Panc1 (cell line): ENCODE measurements at places on chromosomes 7 and 10.

DNA sequence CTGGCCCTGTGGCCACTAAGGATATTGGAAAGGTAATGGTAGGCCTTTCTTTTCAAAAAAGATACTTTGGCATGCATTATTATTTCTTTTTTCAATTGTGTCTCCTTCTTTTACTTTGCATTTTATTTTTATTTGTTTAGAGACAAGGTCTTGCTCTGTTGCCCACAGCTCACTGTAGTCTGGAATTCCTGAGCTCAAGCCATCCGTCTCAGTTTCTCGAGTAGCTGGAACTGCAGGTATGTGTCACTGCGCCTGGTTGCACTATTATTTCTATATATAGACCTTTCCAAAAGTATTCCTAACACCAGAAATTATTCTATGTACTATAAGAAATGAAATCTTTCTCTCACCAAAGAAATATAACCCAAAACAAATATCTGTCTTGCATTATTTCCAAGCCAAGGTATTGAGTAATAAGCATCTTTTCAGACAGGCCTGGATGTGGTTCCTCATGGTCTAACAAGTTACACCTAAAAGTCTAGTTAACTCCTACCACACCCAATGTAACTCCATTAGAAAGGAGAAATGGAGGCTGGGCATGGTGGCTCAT lies 500.8 kb upstream of the ANKRD30A start:
- no peak for DNase-seq

DNA sequence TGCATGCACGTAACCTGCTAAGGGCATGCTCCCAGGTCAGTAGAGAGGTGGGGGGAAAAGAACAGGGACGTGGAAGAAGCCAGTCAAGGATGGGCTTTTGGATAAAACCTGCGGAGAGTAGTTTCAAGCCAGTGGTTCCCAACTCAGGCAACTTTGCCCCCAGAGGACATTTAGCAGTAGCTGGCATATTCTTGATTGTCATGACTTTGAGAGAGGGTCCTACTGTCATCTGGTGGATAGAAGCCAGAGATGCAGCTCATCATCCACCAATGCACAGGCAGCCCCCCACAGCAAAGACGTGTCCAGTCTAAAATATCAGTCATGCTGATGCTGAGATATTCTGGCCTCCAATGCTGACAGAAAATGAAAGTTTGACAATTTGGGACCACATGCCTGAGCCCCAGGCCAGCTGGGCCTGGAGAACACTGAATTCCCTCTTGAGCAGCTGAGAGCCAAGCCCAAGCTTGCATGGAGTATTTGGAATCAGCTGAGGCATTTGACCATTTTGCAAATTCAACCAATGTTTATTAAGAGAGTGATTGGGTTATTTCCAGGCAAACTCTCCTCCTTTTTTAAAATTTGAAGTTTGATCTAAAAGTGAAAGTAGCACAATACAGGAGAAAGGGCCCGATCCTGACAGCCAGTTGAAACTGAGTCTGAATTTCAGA lies 110.0 kb upstream of the C7orf33 start:
- no peak for DNase-seq

GRCh38 chr7:43585562-43585961 lies 2.7 kb downstream of the STK17A start:
- DNase-seq: no peak

DNA sequence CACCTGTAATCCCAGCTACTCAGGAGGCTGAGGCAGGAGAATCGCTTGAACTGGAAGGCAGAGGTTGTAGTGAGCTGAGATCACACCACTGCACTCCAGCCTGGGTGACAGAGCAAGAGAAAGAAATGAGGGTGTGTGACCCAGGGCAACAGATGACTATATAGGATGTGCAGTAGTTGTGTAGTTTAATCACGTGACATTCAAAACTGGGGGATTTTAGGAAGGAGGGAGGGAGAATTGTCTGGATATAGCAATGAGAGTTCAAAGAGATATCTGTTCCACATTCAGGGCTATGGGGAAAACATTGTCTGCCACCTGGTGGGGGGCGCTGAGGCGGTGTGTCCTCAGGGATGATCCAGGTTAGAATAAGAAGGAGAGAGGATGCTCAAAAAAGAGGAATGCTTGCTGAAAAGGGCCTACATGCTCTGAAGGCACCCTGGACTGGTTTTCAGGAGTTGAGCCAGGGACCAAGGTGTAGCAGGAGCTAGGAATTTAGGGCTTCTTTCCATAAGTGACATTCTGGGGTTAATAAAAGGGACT lies 7.8 kb upstream of the ZYX start:
- no peak for DNase-seq

DNA sequence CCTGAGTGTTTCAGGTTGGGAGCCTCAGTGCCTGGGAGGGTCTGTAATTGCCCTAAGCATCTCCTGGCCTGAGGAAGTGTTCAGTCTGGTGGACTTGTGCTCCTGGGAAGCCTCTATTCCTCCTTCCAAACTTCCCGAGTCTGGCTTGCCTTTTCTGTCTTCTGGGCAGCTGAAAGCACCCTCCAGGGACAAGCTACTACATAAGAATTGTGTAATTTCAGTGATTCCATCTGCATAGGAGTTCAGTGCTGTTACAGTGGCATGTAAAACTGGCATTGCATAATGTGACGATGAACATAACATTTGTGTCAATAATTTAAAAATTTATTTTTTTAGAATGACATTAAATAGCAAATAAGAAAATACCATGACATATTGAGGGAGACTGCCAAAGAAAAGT lies 109.3 kb downstream of the AOAH start:
- DNase-seq: no peak

DNA sequence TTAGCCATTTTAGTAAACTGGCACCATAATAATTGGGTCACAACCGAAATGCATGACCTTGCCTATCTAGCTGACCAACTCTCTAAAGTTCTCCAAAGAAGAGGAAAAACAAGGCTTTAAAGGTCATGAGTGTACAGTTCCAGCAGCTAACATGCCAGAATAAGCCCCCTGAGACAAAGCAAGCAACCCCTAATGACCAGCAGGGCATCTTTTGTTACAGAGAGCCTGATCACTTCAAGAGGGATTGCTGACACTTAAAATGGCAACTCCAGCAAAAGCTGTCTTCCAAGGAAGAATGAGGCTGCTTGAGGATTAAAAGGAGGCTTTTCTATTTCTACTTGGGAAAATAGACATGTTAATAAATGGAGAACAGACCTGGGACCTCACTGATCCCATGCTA lies 213.6 kb downstream of the CDC14C start:
- DNase-seq: no peak

DNA sequence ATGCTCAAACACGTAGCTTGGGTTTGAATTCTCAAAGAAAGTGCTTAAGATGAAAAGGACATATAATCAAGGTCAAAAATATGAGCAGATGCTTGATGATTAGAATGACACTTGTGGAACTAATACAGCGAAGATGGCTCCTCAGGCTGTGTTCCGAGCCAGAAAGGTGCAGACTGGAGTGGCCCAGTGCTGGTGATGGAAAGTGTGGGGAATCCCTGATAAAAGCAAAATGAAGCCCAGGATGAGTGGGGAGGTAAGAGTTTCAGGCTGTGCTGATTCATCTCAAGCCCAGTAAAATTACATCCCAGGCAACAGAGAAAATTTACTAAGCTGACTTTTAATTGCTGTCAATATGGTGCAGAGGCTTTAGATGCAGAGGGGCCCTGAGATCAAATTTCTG lies 77.8 kb upstream of the IKZF1 start:
- DNase-seq: no peak

DNA sequence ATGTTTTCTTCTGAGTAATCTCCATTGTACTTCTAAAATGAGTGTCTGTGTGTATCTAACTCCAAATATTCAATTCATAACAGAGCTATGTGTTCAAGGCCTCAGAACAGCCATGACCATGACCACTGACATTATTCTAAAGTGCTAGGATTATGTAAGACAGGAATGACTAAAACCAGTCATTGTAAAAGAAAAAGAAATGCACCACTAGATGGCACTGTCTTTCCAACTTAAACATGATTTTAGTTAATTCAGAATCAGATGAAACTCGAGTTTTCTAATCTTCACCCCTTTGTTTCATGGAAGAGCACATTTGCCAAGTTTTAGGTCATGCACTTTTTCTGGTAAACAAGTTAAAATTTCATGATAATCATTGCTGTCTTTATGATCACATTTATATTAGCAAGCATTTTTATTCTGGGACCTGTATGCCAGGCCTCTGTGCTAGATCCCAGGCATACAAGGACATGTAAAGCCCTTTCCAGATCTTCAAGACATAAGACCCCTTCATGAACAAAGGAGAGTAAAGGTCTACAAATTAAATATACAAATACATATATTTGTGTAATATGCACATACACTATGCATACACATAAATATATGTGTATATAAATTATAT lies 26.1 kb upstream of the RSU1 start:
- peak; percentile 54 for DNase-seq

DNA sequence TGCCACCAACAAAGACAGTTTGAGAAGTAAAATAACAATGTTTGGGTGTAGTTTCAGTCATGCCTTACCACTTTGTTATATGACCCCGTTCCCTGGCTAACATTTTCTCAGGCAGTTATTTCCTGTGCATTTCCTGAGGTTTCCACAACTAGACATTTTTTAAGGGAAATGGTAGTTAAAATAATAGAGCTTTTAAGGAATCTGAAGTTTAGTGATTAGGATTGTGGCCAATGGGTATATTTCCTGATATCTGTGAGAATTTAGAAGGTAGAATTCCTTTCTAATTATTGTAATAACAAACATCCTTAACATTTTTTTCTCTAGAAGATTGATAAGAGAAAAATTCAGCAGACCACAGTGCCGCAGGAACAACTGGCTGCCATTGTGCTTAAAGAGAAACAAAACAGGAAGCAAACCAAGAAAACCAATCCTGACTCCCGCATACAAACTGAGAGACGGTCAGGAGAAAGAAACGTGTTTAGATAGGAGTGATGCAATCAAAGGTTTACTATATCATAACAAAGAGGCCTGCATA lies 193.6 kb downstream of the MBL2 start:
- DNase-seq: no peak

DNA sequence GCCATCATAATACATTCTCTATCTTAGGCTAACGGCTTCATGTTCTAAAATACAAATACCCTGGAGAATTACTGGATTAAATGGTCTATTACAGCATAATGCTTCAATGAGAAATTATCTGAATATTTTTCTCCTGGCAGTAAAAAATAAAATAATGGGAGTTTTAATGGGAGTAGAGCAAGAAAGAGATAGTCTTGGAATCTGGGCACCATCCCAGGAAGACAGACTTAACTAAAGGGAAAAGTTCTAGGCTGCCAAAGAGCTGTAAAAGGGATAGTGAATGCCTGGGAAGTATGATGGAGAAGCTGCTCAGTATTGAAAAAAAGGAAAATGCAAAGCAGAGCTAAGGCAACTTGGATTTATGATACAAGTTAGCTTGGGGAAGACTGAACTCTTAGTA lies 12.1 kb upstream of the SYPL1 start:
- DNase-seq: no peak

DNA sequence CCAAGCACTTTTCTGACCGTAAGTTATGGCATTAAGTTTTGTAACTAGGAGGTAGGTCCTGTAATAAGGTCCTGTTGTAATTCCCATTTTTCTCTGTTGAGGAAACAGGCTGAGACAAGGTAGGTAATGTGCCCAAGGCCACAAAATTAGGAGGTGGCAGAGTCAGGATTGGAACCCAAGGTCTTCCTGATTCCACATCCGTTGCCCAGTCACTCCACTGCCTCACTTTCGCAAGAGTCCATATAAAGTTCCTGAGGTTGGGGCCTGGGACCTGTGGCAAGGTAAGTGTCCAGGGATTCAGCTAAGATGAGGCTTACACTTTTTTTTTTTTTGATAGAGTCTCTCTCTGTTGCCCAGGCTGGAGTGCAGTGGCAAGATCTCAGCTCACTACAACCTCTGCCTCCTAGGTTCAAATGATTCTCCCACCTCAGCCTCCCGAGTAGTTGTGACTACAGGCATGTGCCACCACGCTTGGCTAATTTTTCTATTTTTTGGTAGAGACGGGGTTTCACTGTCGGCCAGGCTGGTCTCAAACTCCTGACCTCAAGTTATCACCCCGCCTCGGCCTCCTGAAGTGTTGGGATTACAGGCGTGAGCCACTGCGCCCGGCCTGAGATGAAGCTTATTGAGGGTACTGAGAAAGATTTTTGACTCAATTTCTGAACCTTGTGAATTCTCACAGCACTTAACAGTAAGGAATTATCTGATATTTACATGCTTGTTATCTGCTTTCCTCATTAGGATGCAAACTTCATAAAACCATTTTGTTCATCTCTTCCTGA lies 20.3 kb upstream of the GNA12 start:
- DNase-seq: no peak

DNA sequence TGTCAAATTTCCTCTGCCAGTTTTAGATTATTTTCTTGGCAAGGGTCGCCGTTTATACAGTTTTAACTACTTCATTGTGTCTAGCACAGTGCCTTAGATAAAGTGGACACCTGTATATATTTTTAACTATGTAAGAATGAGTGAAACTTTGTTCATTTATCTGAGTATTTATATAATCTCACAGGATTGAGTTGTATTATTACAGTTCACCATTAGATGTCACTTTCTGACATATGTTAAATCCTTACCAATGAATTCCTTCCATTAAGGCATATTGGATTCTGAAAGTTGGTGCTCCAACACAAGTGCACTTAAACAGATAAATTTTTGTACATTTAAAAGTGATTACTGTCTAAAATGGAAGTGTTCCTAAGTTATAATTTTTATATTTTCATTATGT lies 43.0 kb downstream of the ZMYND11 start:
- DNase-seq: peak; percentile 4

- DNase-seq: no peak
Measured at GRCh38 chr10:96992721-96993120, 160.6 kb downstream of the LCOR start.

- peak; percentile 55 for DNase-seq
Measured at GRCh38 chr7:105429746-105430612, 41.3 kb upstream of the SRPK2 start.

- no peak for DNase-seq
Measured at GRCh38 chr10:85648279-85648754, 718.3 kb downstream of the GRID1 start.

DNA sequence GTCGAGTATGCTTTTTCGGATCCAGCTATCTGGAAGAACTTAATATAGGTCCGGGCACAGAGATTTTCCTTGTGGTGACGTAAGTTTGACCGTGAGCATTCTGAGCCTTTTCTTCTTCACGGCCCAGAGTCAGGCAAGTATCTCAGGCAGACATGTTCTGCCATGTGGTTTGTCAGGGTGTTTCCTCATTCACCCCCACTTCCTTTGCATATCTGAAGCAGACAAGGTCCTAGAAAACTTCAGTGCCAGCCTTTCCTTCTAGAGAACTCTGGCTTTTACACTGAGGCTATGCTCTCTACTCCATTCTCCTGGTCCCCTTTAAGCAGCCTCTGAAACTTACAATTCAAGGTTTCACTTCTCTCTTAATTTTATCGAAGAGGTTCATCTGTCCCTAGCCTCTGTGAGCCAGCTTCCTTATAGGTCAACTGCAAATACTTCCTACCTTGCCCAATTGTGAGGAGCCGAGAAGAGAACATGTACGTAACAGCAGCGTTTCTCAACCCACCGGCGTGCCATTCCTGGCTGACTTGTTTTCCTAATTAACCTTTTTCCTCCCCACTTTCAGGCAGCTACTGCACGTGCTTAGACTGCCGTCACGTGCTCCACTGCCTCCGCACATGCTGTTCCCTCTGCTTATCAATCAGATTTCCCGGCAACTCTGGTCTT lies 47.3 kb downstream of the CDCA7L start:
- no peak for DNase-seq
